ENCODE measurements at places on chromosomes 7 and 10.
A peak's percentile ranks its signal among the peaks of the same experiment; 100 is the strongest.

DNA sequence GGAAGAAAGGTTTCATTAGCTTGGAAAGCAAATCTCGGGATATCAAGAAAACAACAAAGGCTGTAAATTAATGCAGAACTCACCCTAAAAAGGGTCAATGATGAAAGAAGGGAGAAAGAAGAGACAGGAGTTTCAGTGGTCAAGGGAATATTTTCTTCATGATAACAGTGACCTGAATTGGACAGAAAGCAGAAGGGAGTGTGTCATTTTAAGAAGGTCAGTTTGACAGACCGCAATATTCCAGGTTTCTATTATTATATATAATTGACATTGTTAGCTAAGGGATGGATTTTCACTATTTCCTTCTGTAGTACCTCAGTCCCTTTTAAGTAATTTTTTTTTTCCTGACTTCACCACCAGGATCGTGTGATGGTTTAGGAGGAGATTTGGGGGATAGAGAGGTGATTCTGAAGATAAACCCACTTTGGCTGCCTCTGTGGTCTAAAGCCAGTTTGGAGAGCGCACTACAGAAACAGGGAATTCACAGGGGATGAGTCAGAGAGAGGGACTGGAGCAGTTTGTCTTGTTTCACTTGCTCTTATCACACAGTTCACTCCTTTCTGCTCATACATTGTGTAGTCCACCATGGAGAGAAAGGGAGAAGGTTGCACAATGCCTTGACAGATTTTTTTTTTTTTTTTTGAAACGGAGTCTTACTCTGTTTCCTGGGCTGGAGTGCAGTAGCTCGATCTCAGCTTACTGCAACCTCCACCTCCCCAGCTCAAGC lies 417.9 kb downstream of the AUTS2 start:
- no peak for DNase-seq

DNA sequence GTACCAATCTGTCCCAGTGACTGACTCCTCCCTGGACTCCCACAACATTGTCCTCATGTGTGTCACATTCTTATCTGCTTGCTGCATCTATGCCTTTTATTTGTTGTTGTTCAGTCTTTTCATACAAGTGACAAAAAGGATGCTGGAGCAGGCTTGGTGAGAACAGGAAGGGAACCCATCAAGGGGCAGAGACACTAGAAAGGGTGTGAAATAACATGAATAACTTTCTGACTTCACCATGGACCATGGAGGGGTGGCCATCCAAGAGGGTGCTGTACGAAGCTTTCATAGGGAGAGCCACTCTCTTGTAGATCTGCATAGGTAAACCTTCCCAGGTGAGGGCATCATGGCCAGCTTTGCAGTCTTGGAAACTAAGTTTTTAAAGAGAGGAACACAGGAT lies 14.5 kb downstream of the GIMAP8 start:
- DNase-seq: no peak

- DNase-seq: peak; percentile 32
Observed at GRCh38 chr7:101816595-101817470, 593 bp upstream of the CUX1 start.

DNA sequence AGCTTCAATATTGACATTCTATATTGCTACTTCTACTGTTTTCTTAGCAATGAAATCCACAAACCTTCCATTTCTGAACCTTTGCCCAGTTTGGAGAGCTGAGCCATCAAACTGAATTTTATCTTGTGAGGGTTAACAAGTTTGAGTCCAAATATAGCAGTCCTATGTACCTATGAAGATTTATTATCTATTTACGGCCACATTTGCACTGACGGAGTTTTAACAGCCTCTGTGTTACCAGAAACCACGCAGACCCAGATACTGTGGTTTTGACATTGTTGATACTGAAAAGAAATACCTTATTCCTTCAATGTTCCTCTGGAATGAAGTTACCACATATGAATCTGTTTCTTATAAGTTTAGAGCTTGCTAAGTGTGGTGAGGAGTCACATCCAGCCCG lies 172.6 kb downstream of the FGFR2 start:
- DNase-seq: no peak

GRCh38 chr7:87220026-87220733 lies 648 bp upstream of the TMEM243 start:
- peak; percentile 93 for DNase-seq
